Lower lobe of right lung (tissue), 2 donors: ENCODE measurements at places on chromosomes 2 and 18. TPM values are rescaled to one million over a fixed set of nuclear protein-coding genes. Genes with fewer than 3 reads are reported as not detected.

GRCh38 chr18:69898241-69898861 lies 49.3 kb downstream of the CD226 start:
- H3K4me3 ChIP-seq, result no peak overlapping the region
- H3K27me3 ChIP-seq, result no peaks in the 10 kb centered on the region
- no peak overlapping the region for H3K27ac ChIP-seq
- no peaks in the 10 kb centered on the region for H3K4me1 ChIP-seq
- no peaks in the 10 kb centered on the region for H3K36me3 ChIP-seq
- DNase-seq, result no peak

- no peak overlapping the region for H3K27ac ChIP-seq
- no peak overlapping the region for H3K4me3 ChIP-seq
- peaks cover 63% of the 10 kb centered on the region for H3K36me3 ChIP-seq
- no peak for DNase-seq
Measured at GRCh38 chr2:85377083-85377482, 22.5 kb downstream of the ELMOD3 start.

DNA sequence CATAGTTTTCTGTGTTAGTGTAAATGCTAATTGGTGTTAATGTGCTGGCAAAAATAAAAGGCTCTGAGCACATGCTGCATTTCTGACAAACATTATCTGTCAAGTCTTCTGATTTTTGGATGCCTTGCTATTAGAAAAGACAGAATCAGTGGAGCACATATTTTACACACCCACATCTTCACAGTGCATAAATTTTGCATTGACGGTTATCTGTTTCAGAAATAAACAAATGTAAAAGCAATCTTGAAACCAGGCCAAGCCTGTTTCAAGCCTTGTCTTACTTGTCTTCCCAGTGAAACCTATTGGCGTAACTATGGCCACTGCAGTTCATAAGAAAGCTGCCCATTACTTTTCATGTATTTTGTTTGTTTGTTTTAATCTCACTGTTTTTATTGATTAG lies 333.7 kb upstream of the CDH19 start:
- no peak overlapping the region for H3K27ac ChIP-seq
- H3K27me3 ChIP-seq, result no peaks in the 10 kb centered on the region
- H3K4me3 ChIP-seq, result no peak overlapping the region

DNA sequence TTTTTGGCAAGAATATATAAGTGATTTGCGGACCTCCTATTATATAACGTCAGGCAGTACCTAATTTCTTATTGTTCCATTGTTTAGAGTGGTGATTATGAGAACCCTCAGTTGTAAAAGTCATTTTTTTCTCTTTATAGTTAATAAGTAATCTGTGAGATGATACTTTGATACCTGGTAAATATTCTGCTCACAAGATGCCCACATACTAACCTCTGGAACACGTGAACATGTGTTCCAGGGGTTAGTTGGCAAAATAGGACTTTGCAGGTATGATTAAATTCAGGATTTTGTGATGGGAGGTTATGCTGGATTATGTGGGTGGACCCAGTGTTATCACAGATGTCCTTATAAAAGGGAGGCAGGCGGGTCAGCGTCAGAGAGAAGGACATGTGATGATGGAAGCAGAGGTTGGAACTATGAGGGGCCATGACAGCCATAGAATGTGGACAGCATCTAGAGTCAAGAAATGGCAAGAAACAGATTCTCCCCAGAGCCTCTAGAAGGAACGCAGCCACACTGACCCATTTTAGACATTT lies 16.8 kb downstream of the MAIP1 start:
- DNase-seq, result no peak
- no peaks in the 10 kb centered on the region for H3K4me1 ChIP-seq
- H3K27me3 ChIP-seq, result no peaks in the 10 kb centered on the region
- no peak overlapping the region for H3K4me3 ChIP-seq
- peaks cover 6% of the 10 kb centered on the region for H3K36me3 ChIP-seq

DNA sequence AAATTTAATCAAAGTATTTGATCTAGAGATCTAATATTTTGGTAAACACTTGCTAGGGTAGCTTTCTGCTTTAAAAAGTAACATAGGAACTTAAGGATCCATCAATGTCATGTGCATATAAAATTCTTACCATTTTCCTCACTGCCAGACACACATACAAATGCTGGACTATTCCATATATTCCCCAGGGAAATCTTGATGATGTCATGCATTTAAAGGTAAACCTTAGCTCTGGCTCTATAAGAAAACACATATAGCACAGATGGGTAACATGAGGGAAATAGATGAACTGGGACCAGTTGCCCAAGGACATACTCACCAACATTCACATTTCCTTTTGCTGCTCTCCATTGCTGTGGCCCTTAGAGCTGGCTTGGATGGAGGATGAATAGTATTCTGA lies 79.1 kb upstream of the FMNL2 start:
- DNase-seq, result no peak
- H3K4me3 ChIP-seq, result no peak overlapping the region
- no peaks in the 10 kb centered on the region for H3K4me1 ChIP-seq
- no peak overlapping the region for H3K27ac ChIP-seq
- H3K36me3 ChIP-seq, result no peaks in the 10 kb centered on the region

GRCh38 chr2:122328816-122329215 lies 573.4 kb downstream of the TSN start:
- no peak overlapping the region for H3K27ac ChIP-seq
- no peaks in the 10 kb centered on the region for H3K27me3 ChIP-seq
- no peaks in the 10 kb centered on the region for H3K36me3 ChIP-seq

- peaks cover 70% of the 10 kb centered on the region for H3K4me1 ChIP-seq
- H3K27me3 ChIP-seq, result no peaks in the 10 kb centered on the region
- peak overlapping the region; percentile 70 for H3K27ac ChIP-seq
- H3K4me3 ChIP-seq, result no peak overlapping the region
- DNase-seq, result no peak
- peaks cover 4% of the 10 kb centered on the region for H3K36me3 ChIP-seq
Measured at GRCh38 chr2:230737791-230738226, 25.2 kb downstream of the CAB39 start.

GRCh38 chr18:7733642-7734041 lies 166.5 kb downstream of the PTPRM start:
- peaks cover 10% of the 10 kb centered on the region for H3K4me1 ChIP-seq
- H3K27me3 ChIP-seq, result no peaks in the 10 kb centered on the region
- no peaks in the 10 kb centered on the region for H3K36me3 ChIP-seq
- no peak for DNase-seq
- H3K4me3 ChIP-seq, result no peak overlapping the region

Gene MEIS1
- 54.7 TPM for total RNA-seq

- no peaks in the 10 kb centered on the region for H3K36me3 ChIP-seq
- H3K4me3 ChIP-seq, result no peak overlapping the region
- H3K4me1 ChIP-seq, result no peaks in the 10 kb centered on the region
- H3K27me3 ChIP-seq, result no peaks in the 10 kb centered on the region
Measured at GRCh38 chr2:176910828-176911227, 301.8 kb upstream of the HNRNPA3 start.

GRCh38 chr18:62277045-62277444 lies 48.1 kb upstream of the TNFRSF11A start:
- no peak overlapping the region for H3K27ac ChIP-seq
- H3K4me3 ChIP-seq, result no peak overlapping the region
- no peaks in the 10 kb centered on the region for H3K27me3 ChIP-seq
- DNase-seq, result no peak

GRCh38 chr2:97932975-97933662 lies 62.6 kb downstream of the TMEM131 start:
- DNase-seq, result no peak
- H3K36me3 ChIP-seq, result no peaks in the 10 kb centered on the region
- no peak overlapping the region for H3K4me3 ChIP-seq
- no peak overlapping the region for H3K27ac ChIP-seq

DNA sequence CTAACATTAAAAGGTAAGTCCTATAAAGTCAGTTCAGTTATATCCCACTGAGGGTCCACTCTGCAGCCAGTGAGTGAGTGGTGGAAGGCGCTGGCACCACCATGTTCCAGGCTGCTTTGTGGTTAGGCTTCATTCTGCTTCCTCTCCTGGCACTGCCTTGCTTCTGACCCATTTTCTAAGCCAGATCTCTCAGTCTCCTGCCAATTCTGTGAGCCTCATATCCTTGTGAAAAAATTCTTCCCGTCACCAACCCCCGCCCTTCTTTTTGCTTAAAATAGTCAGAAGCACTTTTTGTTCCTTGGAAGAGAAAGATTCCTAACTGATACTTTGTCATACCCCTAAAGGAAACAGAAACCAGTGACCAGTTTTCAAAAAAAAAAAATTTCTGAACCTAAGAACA lies 139.8 kb upstream of the NCK2 start:
- H3K4me1 ChIP-seq, result no peaks in the 10 kb centered on the region
- no peak overlapping the region for H3K4me3 ChIP-seq
- no peak overlapping the region for H3K27ac ChIP-seq
- H3K27me3 ChIP-seq, result no peaks in the 10 kb centered on the region
- DNase-seq, result no peak
- no peaks in the 10 kb centered on the region for H3K36me3 ChIP-seq

GRCh38 chr2:120579916-120580685 lies 155.6 kb upstream of the GLI2 start:
- H3K27ac ChIP-seq, result no peak overlapping the region
- H3K27me3 ChIP-seq, result peaks cover 11% of the 10 kb centered on the region
- H3K4me3 ChIP-seq, result no peak overlapping the region
- no peak for DNase-seq

DNA sequence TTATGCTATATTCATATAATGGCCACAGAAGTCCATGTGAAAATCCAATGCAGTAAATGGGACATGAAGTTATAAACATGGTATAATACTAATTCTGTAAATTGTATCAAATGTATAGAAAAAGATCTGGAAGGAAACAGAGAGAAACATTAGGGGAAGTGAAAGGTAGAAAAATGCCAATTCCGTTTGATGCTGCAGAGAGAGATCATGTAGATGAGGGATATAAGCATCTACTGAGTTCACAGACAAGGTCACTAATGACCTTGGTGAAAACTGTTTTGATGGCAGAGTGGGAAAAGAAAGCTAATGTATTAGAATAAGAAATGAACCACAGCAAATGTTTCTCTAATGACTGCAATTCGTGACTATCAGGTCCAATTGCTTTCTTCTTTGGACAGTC lies 56.0 kb downstream of the BARD1 start:
- H3K27me3 ChIP-seq, result no peaks in the 10 kb centered on the region
- H3K27ac ChIP-seq, result no peak overlapping the region
- H3K36me3 ChIP-seq, result peaks cover 26% of the 10 kb centered on the region
- H3K4me1 ChIP-seq, result no peaks in the 10 kb centered on the region

DNA sequence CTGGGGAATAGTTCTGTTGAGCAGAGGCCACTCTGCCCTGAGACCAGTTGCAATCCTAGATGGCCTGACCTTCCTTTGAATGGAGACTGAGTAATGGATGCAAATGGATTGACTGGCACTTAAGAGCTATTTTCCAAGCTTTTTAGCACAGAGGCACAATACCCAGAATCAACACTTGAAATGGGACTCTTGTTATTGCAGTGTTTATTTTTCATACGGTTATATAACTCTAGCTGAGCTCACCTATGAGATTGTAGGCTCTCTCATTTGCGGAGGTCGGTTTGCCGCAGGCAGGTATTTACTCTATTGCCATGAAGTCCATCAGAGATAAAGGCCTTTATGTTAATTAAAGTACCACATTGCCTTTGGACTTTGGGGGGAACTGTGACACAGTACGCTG lies 422.3 kb upstream of the CELF4 start:
- no peaks in the 10 kb centered on the region for H3K27me3 ChIP-seq
- H3K4me1 ChIP-seq, result no peaks in the 10 kb centered on the region
- no peak overlapping the region for H3K27ac ChIP-seq
- no peak overlapping the region for H3K4me3 ChIP-seq
- no peak for DNase-seq

- DNase-seq, result no peak
- no peak overlapping the region for H3K27ac ChIP-seq
- H3K27me3 ChIP-seq, result no peaks in the 10 kb centered on the region
- no peak overlapping the region for H3K4me3 ChIP-seq
- H3K4me1 ChIP-seq, result no peaks in the 10 kb centered on the region
Measured at GRCh38 chr2:121721926-121722325, 14.7 kb downstream of the NIFK start.

DNA sequence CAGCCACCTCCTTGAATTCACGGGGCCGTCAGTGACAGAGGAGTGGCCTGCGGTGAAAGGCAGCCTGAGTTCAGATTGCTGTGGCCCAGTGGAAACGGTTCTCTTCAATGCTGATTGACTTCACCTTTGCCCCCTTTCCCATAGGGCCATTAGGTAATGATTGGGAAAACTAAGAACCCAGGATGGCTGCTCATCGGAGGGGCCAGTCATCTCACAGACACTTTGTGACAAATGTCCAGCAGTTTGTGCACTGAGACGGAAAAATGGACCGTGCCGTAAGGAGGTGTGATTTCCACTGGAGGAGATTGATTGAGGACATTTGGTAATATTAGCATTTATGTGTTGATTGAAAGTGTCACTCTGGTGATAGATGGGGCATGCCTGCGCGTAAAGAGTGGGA lies 59.7 kb upstream of the TPO start:
- no peaks in the 10 kb centered on the region for H3K36me3 ChIP-seq
- no peaks in the 10 kb centered on the region for H3K27me3 ChIP-seq
- DNase-seq, result no peak
- no peak overlapping the region for H3K4me3 ChIP-seq

GRCh38 chr2:173087793-173088496 lies 12.3 kb downstream of the MAP3K20 start:
- no peak for DNase-seq
- H3K36me3 ChIP-seq, result peaks cover 9% of the 10 kb centered on the region
- no peak overlapping the region for H3K27ac ChIP-seq
- no peaks in the 10 kb centered on the region for H3K27me3 ChIP-seq

Gene PDCD1
- 1.4 TPM for total RNA-seq

GRCh38 chr2:9990736-9991135 lies 39.2 kb downstream of the GRHL1 start:
- no peaks in the 10 kb centered on the region for H3K36me3 ChIP-seq
- H3K4me1 ChIP-seq, result peaks cover 36% of the 10 kb centered on the region
- no peak overlapping the region for H3K4me3 ChIP-seq

DNA sequence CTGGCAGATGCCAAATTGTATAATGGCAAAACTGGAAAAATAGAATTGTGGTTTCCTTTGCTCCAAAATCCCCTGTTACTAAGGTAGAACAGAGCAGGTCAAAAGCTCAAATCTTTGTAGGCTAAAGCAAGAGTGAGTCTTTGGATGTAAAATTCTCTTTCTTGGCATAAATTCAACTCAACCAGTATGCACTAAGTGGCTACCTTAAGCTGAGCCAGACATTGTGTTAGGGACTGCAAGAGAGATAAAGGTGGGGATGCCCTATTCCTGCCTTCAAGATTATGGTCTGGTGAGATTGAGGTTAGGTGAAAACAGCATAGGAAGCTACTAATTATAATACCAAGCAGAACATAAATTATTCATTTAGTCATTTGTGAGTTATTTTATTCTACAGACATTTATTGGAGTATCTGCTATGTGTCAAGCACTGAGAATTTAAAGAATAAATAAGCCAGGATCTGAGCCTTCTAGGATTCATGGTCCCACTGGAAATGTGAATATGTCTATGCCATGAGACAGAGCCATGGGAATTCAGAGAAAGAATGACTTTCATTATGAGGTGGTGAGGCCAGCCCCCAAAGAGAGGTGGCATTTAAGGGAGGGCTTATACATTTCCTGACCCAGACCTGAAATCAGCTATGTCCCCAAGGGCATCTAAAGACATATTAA lies 198.0 kb upstream of the NCKAP5 start:
- DNase-seq, result no peak
- no peaks in the 10 kb centered on the region for H3K4me1 ChIP-seq
- H3K36me3 ChIP-seq, result no peaks in the 10 kb centered on the region
- no peaks in the 10 kb centered on the region for H3K27me3 ChIP-seq

- no peaks in the 10 kb centered on the region for H3K27me3 ChIP-seq
- H3K27ac ChIP-seq, result no peak overlapping the region
- no peak overlapping the region for H3K4me3 ChIP-seq
Measured at GRCh38 chr18:48864876-48865275, 85.9 kb downstream of the SMAD7 start.

- no peaks in the 10 kb centered on the region for H3K27me3 ChIP-seq
- no peak for DNase-seq
- H3K4me1 ChIP-seq, result peaks cover 10% of the 10 kb centered on the region
- no peaks in the 10 kb centered on the region for H3K36me3 ChIP-seq
Measured at GRCh38 chr18:45169610-45170009, 445.7 kb upstream of the SLC14A2 start.
